Astrocyte of the hippocampus (primary cell): ENCODE measurements at places on chromosomes 6 and 20.

GRCh38 chr6:37546141-37546871, 46.6 kb upstream of the CCDC167 start:
- DNase-seq: no peak

- no peak for DNase-seq
Measured at GRCh38 chr6:142932889-142933288, 12.1 kb downstream of the HIVEP2 start.

- peak; percentile 63 for DNase-seq
Measured at GRCh38 chr6:6875818-6876470, 231.8 kb upstream of the RREB1 start.

- peak; percentile 4 for DNase-seq
Measured at GRCh38 chr6:77124604-77125003, 338.7 kb downstream of the HTR1B start.

- no peak for DNase-seq
Measured at GRCh38 chr20:51611625-51611890, 69.0 kb upstream of the NFATC2 start.

DNA sequence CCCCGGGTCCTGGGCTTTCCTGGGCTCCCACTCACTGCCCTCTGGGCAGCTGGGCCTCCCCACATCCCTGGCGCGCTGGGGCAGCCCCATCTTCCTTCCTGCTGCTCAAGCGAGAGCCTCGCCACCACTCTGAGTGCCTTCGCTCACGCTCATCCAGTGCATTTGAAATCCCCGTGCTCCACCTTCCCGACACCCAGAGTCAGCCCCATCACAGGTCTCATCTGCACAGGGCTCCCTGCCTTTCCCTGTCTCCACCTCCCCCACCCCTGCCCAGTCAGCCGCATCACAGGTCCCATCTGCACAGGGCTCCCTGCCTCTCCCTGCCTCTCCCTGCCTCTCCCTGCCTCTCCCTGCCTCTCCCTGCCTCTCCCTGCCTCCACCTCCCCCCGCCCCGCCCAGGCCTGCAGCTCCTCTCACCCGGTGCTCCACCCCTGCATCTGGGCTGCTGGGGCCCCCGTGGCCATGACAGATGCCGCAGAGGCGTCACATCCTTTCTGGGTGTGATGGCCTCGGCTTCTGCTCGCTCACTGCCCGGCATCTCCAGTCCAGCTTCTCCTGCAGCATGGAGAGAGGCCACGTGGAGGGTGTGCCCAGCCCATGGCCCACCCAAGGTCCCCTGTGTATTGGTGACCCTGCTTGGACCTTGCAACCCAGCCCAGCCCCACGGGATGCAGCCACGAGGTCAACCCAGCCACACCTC, 9.0 kb upstream of the BHLHE23 start:
- no peak for DNase-seq

DNA sequence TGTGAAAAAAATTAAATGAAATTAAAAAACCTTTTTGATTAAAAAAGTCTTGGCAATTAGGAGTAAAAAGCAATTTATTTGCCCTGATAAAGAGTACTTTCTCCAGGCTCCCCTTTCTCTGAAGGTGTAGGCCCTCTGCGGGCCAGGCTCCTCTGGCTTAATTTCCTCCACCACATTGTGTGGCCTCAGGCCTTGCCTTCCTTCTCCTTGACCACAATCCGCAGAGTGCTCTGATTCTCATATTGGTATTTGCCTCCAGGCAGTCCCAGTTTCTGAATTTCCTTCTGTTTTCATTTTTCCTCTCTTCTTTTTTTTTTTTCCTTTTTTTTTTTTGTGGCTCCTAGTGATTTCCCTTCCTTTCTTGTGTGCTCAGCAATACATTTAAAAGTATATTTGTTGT, 96.4 kb downstream of the AIG1 start:
- DNase-seq: no peak

DNA sequence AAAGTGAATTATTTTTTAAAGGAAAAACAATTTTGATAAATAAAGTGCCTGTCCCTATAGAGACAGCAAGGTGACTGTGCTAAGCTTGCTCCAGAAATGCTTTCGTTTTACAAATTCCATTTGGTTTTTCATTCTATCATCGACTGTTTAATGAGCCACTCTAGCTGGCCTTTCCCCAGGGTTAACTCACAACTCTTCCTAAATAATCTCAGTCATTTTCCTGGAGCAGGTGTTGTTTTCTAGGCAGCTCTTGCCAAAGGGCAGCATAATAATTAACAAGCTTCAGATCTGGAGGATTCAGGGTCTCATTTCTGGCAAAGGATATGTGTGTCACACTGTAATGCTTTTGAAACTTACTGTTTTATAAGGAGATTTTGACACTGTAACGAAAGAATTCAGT, 184.2 kb downstream of the KHDC1L start:
- no peak for DNase-seq

DNA sequence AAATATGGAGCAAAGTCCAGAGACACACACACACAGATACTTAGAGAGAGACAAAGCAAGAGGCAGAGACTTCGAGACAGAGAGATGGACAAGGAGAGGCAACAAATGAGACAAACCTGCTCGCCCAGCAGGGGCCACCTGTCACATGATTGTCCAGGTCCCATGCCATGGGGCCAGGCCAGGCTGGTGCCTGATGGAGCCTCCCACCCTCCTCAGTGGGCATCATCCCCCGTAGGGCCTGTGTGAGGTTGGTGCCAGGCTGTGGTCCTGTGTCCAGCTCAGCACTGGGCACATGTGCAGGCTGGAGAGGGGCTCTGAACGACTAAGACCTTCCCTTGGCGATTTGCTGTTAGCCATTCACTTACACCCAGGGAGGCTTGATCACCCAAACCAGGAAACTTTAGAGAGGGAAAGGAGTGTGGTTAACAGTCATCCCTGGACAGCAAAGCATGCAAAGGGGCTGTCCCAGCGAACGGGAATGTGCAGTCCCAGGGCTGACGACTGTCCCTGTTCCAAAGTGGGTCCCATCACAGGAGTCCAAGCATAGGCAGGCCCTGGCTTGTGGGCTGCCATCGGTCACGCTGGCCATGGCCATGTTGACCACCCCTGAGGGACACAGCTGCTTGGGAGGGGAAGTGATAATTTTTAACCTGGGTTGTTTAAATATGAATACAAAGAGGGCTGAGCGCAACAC, 38.4 kb upstream of the PHACTR3 start:
- no peak for DNase-seq

DNA sequence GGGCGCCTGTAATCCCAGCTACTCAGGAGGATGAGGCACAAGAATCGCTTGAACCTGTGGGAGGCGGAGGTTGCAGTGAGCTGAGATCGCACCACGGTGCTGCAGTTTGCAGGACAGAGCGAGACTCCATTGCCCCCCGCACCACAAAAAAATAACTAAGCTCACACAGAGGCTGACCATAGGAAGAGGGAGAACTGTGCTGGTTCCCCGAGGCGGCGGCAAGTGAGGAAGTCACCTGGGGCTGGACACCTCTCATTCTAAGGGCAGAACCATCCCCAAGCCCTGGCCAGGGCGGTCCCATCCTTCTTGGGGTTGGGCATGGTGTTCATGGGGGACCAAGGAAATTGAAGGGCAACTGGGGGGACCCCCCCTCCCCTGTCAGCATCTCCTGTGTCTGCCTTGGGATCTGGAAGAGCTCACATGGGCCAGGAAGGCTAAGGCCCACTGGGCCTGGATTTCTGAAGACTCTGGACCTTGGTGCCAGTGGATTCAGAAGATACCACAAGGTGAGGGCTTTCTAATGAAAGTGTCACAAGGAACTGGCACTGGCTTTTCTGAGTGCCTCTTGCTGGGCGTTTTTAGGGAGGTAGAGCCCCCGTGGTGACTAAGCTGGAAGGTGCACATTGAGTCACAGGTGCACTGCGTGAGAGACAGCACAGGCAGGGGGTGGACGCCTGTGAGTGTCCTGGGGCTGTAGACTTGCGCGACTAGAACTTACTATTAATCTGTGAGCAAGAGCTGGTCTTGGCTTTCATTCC, 11.5 kb downstream of the IRF4 start:
- DNase-seq: no peak

DNA sequence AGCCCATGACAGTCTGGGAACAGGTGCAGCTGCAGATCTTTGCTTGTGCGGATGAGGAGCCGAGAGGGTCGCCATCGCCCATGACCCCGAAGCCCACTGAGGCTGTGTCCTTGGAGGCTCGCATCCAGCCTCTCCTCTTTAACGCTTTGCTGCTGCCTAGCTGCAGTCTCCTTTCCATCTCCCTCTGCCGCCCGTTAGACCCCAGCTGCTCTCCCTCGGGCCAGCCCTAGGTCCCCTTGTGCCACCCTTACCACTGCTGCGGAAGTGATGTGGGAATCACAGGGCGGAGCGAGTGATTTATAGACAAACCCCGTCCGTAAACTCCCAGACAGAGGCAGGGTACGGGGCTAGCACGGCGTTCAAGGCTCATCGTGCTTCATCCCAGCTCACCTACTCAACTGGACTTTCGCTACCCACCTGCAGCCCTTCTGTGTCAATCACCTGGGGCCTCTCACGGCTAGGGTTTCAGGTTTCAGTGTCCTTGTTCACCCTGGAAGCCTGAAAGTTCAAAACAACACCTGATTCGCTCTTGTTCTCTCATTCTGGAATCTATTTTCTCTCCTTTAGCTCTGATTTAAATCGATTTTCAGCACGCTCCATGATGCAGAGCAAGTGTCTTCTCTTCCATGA, 76.1 kb downstream of the PAX1 start:
- DNase-seq: no peak

DNA sequence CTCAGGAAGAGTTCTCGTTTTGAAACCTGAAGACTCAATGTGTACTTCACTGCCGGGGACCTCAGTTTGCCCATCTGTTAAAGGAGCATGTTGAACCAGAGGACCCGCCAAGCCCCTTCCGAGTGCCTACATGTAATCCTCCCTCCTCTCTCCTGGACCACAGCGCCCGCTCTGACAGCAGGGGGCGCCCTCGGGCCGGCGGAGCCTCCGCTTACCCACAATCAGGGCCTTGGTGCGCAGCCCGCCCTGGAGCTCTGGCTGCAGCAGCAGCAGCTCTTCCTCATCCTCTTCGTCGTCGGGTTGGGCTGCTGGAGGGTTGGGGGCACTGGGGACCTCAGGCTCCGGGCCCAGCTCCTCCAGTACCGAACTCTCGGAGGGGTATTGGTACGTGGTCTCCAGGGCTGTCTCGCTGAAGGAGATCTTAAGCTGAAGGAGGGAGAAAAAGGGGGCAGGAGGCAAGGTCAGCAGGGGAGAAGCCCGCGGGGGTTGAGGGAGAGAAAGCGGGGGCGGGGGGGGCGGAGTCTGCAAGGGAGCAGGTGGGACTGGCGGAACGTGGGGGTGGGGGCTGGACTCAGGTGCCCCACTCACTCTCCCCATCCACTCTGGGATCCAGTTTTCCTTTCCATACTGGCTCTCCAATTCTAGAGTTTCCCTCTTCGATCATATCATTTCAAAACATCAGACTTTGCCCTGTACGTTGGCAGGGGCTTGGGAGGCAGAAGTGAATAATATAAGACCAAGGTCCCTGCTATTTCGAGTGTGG, 6.3 kb upstream of the DHX16 start:
- DNase-seq: peak; percentile 94

GRCh38 chr20:40493071-40493470, 196.0 kb downstream of the MAFB start:
- peak; percentile 39 for DNase-seq

GRCh38 chr6:12345694-12346058, 55.5 kb downstream of the EDN1 start:
- DNase-seq: no peak

GRCh38 chr6:134480593-134480992, 162.7 kb upstream of the SGK1 start:
- DNase-seq: peak; percentile 63

DNA sequence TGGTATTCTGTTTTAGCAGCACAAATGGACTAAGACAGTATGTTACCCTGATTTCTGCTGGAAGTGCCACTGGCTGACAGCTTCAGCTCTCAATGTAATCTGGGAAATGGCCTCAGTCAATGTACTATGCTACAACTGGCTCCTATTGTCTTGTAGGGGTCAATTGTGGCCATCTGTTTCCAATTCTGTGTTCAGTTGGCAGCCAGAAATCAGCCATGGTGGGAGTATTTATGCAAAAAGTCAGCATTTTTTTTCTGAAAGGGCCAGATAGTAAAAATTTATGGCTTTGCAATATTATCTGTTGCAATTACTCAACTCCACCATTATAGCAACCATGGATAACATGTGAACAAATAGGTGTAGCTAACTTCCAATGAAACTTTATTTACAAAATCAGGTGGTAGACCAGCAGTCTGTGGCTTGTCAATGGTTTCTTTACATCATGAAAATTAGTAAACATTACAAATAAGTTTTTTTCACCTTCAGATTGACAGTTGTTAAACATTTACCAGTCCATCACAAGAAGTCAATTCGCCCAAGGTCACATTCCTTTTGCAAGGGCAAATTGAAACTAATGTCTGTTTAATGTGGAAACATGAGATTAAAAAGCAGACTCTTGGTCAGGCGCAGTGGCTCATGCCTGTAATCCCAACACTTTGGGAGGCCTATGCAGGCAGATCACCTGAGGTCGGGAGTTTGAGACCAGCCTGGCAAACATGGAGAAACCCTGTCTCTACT, 58.3 kb upstream of the TSHZ2 start:
- no peak for DNase-seq

- DNase-seq: no peak
Measured at GRCh38 chr20:51065615-51066014, 42.7 kb upstream of the KCNG1 start.

- DNase-seq: no peak
Measured at GRCh38 chr6:44129841-44130322, 2.5 kb downstream of the TMEM63B start.

- DNase-seq: no peak
Measured at GRCh38 chr20:48463096-48463720, 364.6 kb downstream of the PREX1 start.

GRCh38 chr20:23048283-23049200, 930 bp downstream of the THBD start:
- peak; percentile 15 for DNase-seq

DNA sequence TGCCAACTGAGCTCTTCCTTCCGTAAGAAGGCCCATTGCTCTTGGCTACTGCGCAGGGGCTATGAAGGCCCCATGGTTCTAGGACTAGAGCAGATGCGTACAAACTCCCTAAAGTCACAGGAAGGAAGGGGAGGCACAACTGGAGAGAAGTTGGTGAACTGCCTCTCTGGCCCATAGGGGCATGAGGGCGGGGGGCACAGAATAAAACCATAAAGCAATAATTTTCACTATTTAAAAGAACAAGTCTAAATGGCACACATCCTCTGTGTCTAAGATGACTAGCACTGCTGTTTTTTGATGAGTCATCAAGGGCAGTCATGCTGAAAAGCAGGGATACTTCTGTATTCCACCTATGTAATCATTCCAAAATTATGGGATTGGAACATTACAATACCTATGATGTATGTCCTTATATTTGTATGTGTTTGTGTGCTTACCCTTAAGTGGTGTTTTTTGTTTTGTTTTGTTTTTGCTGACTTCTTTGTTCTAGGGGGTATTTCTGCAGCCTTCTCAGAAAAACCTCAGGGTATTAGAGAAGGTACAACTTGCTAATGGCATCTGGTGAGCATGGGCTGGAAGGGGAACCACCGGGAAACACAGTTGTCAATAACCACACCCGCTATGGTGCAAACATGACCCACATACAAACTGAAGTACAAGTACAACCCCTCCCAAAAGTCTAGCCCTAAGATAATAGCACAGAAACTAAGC, 36.9 kb downstream of the B4GALT5 start:
- DNase-seq: peak; percentile 57
